ENCODE measurements at places on chromosomes 7 and 10. TPM values are rescaled to one million over a fixed set of nuclear protein-coding genes. Genes with fewer than 3 reads are reported as not detected.

- DNase-seq: no peak
Measured at GRCh38 chr7:44985033-44985695, 6.3 kb upstream of the MYO1G start.

NXPH1 gene
- not detected for total RNA-seq

CLDN4 gene
- 2.0 TPM for total RNA-seq

- no peak for DNase-seq
Measured at GRCh38 chr7:28382144-28382543, 30.2 kb upstream of the CREB5 start.

- no peak for DNase-seq
Measured at GRCh38 chr7:133534816-133535215, 281.9 kb downstream of the EXOC4 start.

DNA sequence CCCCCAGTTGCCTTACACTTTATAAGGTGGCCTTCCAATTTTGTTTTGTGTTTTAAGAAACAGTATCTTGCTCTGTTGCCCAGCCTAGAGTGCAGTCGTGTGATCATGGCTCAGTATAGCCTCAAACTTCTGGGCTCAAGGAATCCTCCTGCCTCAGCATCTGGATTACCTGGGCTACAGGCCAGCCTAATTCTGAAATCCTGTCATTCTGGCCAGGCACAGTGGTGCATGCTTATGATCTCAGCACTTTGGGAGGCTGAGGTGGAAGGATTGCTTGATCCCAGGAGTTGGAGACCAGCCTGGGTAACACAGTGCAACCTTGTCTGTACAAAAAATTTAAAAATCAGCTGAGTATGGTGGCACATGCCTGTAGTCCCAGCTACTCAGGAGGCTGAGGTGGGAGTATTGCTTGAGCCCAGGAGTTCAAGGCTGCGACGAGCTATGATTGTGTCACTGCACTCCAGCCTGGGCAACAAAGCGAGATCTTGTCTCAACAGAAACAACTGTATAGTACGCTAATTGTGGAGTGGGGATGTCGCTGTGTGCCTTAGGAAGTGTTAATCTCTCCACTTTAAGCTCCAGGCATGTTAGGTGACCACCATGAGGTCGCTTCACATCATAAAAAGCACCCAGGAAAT is 24.7 kb upstream of the RBM33 start:
- no peak for DNase-seq

NEUROD6 gene
- not detected for total RNA-seq

NPFFR1 gene
- total RNA-seq: 5.4 TPM

- no peak for DNase-seq
Measured at GRCh38 chr10:132980426-132981172, 38.2 kb upstream of the CFAP46 start.

MYH16 gene
- total RNA-seq: not detected

ZSCAN25 gene
- total RNA-seq: 30.6 TPM

GRCh38 chr7:29105752-29106668 is 40.3 kb downstream of the CPVL start:
- no peak for DNase-seq

DNA sequence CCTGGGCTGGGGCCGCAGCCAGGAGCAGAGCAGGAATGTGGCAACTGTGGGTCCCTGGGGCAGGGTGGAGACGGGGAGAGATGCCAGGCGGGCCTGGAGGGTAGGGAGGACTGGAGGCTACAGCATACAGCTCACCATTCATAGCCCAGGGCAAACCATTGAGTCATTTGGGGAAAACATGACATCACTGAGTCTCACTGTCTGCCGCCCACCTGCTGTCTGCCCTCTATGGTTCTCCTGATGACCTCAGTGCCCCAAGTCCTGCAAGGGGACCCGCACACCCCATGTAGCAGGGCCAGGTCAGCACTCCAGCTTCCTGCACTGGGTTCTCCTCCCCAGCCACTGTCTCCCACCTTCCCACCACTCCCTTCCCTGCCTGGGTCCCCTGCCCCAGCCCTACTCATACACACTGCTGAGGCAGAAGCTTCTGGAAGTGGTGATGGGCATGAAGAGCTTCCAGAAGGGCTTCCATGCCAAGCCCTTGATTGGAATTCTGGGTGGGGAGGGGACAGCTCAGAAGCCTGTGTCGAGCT is 10.4 kb downstream of the CHST3 start:
- DNase-seq: no peak

- no peak for DNase-seq
Measured at GRCh38 chr10:29127037-29127700, 161.7 kb upstream of the LYZL1 start.

DNA sequence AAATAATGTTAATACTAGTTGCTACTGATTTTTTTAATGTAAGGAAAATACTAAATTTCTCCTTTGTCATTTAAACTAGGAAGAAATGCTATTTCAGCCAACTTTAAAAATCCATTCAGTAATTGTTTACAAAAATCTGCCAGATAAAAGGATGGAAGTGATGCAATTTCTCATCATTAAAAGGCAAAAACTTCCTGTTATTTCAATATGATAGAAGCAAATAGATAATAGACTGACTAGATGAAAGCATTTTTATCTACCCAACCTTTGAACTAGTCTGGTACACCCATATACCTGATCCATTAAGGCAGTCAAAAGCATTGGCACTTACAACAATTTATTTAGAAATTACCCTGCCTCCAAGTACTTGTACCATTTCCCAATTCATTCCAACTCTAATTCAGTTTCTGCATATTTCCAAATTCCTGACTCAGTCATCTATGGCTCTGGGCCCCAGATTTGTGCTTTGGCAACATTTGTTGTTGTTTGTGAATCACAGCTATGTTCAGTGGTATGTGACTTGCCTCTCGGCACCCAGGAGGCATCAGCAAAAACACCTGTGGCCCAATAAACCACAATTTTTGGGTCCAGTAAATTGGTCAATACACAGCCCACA is 482.6 kb upstream of the SEMA3A start:
- DNase-seq: no peak

ELN gene
- total RNA-seq: 152 TPM

OR2A42 gene
- total RNA-seq: not detected

- DNase-seq: no peak
Measured at GRCh38 chr10:66804962-66805361, 120.9 kb upstream of the LRRTM3 start.

- DNase-seq: no peak
Measured at GRCh38 chr7:4523873-4524272, 158.2 kb upstream of the FOXK1 start.

DNA sequence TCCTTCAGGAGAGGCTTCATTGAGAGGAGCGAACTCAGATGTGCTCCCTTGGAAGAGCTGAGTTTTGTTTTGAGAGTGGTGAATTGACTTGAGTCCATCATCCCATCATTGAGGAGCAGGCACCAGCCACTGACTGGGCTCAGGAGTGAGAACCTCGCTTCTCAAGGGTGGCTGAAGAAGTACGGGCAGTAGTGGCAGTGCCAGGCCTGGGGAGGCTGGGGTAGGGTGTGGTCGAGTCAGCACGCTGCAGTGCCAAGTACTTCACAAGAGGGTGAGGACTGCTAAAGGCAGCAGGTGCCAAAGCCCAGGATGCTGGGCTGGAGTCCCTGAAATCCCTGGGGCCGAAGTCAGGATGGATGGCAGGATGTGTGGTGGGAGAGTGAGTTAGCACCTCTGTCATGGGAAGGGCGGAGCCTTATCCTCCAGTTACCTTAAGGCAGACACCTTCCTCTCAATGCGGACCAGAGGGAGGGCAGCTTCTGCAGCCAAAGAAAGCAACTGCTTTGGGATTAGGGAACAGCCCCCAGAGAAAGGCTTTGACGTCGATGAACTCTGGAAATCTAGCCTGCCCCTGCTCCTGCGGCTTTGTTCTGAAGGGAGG is 210.3 kb downstream of the CAMK1D start:
- DNase-seq: no peak

DNA sequence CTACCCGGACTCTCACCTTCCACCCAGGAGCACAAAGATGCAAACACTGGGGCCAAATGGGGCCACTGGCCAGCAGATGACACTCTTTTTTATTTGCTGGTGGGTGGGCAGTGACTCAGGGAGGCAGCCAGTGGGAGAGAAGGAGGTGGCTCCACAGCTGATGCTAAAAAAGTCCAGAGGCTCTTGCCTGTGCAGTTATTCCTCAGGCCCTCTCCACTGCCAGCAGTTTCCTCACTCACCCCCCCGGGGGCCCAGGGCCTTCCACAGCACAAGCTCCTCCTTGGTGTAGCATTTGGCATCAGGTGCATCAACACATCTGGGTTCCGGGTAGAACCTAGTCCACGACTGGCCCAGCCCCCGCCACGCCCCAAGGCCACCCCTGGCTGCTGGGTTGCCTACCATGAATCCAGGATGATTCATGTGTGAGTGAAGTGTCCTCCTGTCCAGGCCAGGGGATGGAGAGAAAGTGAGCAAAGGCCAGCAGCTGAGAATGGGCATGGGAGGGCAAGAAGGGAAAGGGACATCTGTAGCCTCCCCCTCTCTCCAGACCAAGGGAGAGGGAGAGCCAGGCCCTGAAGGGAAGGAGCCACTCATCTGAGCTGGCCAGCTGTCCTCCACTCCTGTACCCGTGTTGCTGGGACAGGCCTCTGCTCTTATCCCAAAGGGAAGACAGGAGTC is 1.7 kb upstream of the KCNH2 start:
- no peak for DNase-seq

HMX2 gene
- total RNA-seq: not detected

BPGM gene
- total RNA-seq: 24.6 TPM

DNA sequence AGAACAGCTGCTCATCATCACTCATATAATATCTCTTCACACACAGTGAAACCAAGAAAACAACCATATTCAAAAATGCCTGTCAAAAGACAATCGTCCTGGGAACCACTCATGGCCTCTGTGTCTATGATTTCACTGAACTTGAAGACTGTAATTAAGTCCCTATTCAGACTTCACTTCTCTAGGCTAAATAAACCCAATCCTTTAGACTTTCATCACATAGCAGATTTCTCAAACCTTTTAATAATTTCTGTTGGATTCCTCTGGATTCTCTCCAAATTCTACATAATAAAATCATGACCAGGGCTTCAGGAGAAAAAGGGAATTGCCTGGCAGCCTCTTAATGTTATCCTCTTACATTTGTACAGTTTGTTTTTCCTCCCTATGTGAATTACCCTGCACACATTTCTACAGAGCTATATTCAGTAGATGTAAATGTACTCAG is 201.1 kb downstream of the LRRN3 start:
- no peak for DNase-seq

PLAU gene
- 2.8 TPM for total RNA-seq

RBP3 gene
- total RNA-seq: not detected

DNA sequence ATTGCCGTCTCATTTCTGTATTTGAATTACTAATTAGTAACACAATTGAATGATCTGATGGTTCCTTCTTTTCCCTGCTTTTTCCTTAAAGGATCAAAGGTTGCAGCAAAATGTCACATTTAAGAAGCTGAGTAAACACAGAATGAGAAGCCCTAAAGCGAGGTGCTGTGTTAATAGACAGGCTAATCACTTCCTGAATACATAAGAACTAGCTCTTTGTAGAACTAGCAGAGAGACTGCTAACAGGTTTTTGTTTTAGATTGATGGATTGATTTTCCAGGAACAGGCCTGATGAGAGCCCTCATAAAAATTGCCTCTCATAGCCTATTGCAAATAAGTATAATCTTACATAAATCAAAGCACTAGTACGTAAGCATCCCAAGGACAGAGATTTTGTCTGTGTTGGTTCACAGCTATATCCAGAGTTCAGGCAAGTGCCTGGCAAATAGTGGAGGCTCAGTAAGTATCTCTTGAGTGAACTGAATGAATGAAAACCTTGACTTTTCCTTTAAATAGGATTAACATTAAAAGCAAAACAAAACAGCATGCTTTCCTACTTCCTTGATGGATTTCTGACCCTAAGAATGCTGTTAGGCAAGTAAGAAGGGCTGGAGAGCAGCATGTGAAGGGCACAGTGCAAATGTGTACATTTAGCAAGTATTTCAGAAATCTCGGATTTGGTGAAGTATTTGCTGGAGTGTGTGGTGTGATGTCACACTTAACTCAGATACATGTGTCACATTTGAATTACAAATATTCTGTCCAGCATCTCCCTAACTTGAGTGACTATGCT is 3.3 kb downstream of the TMEM229A start:
- no peak for DNase-seq

- no peak for DNase-seq
Measured at GRCh38 chr10:110405380-110405779, 92.3 kb upstream of the DUSP5 start.

DNA sequence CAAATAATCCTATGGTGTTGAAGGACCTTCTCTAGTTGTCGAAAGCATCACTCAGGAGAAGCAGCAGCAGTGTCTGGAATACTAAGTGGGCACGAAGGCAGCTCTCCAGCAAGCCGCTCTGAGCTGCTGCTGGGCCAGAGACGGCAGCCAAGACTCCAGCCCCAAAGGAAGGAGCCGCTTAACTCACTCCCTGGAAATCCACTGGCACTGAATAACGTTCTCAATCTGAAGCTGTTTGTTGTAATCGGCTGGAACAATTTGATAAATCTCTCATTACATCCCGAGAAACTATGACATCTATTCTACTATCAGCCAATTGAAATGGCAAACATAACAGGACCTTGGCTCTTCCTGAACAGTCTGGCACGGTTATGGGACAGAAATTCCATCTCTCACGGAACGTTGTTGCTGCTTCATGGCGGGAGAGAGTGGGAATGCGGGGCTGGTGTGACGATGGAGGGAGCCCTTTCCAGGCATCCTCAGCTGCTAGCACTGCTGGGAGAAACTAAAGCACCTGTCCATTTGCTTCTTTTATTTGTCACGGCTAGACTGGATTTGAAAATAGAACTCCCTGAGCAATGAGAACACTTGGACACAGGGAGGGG is 331.5 kb upstream of the RNF32 start:
- no peak for DNase-seq

GRCh38 chr10:132550366-132551092 is 12.9 kb downstream of the INPP5A start:
- DNase-seq: no peak

GRCh38 chr10:98370831-98371820 is 43.9 kb downstream of the PYROXD2 start:
- no peak for DNase-seq

GRCh38 chr10:75929630-75930161 is 498.3 kb downstream of the LRMDA start:
- DNase-seq: no peak

C7orf57 gene
- 0.21 TPM for total RNA-seq

GRCh38 chr10:63204667-63205391 is 71.7 kb downstream of the NRBF2 start:
- DNase-seq: no peak

DNA sequence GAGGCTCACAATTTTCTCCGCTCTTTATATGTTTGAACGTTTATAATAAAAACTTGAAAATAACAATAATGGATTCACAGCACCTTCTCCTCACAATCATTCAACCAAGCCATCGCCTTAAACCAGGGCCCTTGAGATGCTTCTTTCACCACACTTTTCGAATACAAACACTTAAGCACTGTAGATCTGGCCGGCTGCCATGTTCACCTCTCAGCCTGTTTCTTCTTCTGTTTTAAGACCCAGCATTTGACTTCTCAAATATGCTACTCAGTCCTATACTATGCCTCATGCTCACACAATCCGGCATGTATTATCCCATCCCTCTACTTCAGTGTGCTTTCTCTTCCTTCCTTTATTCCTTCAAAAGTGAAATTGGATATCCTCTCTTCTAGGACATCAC is 280.6 kb downstream of the TFEC start:
- no peak for DNase-seq

All from tibial nerve (tissue), 4 donors.